ENCODE measurements at places on chromosomes 7 and 10.

GRCh38 chr10:74822101-74822500 is 4.3 kb upstream of the KAT6B start:
- DNase-seq: no peak

GRCh38 chr7:137120690-137121089 is 222.8 kb downstream of the PTN start:
- DNase-seq: no peak

- DNase-seq: no peak
These were observed 23.4 kb downstream of the PROSER2 start for GRCh38 chr10:11846542-11846941.

- DNase-seq: no peak
These were observed 36.7 kb upstream of the LRRC4 start for GRCh38 chr7:128067983-128068382.

DNA sequence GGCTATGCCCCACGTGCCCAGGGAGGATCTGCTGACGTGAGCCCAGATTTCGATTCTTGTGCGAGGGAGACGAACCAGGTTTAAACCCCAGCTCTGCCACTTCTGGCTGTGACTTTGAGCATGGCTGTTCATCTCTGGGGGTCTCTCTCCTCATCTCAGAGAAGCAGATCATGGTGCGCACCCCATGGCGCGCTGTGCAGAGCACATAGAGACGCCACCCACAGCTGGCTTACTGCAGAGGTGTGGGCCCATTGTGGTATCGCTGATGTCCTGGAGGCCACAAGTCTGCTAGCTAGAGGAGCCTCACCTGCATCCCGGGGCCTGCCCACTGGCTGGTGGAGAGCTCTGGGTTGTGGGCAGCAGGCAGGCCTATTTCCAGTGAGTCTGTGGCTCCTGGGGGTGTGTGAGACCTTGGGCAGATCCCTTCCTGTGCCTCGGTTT is 140.5 kb downstream of the LHPP start:
- DNase-seq: no peak

- no peak for DNase-seq
These were observed 17.8 kb downstream of the HDAC9 start for GRCh38 chr7:18513343-18513742.

DNA sequence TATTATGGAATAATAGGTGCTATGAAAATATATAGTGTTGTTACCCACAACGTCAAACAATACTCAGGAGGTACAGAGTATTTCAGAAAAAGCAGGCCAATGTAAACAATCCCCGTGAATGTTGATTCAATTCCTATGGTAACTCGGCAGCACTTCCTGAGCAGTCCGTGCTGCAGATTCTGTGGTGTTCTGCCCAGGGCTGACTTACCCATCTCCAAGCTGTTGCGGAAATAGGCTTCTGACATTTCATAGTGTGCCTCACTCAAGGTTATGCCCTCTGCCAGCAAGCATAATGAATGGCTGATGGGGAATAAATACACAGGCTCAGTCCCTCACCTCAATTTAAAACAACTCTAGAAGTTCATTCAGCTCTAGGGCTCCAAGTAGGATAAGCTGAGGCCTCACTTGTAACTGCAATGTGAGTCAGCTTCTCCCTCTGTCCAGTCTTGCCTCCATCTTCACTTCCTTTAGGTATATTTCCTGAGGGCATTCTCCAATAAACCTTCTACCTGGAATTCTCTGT is 177.6 kb downstream of the GNAI1 start:
- DNase-seq: peak; percentile 4

- no peak for DNase-seq
These were observed 229.5 kb downstream of the PTEN start for GRCh38 chr10:88092973-88093372.

- DNase-seq: no peak
These were observed 4.7 kb upstream of the MRLN start for GRCh38 chr10:59757966-59758365.

GRCh38 chr7:2948749-2949148 is 94.9 kb downstream of the CARD11 start:
- no peak for DNase-seq

DNA sequence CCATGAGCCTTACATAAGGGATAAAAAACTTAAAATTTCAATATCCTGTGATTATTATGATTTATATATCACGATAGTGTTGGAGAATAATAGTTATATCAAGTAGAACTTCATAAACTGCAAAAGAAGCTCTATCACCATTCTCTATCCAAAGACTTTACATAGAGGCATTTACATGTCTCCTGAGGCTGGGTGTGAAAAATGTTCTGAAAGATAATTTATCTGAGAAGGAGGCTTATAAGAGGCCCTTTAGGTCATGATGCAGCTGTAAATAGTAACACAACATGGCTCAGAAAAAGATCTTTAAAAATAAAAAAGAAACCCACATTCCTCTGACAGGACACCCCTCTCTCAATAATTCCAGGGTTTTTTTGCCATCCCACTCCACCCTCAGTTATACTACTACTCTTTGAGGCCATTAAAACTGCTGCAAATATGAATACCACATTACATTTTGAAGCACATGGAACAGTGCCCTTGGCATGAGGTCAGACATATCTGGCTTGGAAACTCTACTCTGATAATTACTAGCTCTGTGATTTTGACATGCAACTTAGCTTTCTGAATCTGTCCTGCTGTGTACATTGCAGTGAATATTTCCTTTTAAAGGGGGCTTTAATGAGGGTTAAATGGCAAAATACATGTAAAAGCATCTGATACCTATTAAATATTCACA is 55.5 kb downstream of the SLC16A12 start:
- no peak for DNase-seq
